ENCODE measurements at places on chromosomes 11 and 22.
A peak's percentile ranks its signal among the peaks of the same experiment; 100 is the strongest.

DNA sequence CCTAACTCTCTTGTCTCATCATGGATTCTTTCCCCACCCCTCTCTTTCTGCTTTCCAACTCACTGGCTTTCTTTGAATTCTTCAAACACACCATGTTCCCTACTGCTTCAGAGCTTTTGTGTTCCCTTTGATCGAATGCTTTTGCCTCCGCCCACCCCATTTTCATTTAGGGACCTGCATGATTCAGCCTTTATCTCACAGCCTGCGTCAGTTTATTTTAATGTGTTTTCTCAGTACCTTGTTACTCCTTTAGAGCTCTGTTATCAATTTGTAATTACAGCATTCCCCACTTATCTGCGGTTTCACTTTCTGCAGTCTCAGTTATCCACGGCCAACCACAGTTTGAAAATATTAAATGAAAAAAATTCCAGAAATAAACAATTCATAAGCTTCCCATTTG lies 451.3 kb downstream of the METTL15 start:
- DNase-seq: no peak

GRCh38 chr22:50314455-50315288 lies 7.2 kb upstream of the PLXNB2 start:
- DNase-seq: no peak

DNA sequence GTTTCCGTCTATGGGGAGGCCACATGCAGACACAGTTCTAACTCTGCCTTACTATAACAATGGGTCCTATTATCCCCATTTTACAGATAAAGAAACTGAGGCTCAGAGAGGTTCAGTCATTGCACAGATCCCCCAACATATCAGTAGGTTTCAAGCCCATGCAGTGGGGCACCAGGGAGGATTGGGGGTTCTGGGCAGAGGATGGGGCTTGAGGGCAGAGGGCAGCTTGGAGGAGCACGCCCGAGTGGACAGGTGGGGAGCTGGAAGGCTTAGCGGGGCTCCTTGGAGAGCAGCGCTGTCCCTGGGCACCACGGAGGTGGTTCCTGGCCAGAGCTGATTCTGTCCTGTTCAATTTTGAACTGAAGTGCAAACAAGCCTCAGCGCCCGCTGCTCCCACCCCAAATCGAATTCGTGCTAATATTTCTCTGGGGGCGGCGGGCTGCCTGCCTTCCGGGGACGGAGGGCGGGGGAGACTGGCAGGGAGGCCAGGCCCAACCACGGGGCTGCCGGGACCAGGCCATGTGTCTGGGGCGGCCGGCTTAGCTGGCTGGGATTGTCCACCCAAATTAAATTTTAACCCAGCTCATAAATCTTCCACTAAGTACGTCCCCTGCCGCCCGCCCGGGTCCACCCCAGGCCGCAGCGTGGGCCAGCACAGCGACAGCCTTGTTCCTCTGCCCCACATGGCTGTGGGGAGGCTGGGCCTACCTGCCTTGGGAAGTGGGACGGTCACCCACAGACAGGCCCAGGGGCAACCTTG lies 49.4 kb downstream of the FLRT1 start:
- DNase-seq: no peak

- DNase-seq: peak; percentile 77
These were observed 23.4 kb upstream of the MPPED1 start for GRCh38 chr22:43388420-43388851.

- DNase-seq: no peak
These were observed 111.6 kb downstream of the KCNQ1OT1 start for GRCh38 chr11:2587976-2588748.

DNA sequence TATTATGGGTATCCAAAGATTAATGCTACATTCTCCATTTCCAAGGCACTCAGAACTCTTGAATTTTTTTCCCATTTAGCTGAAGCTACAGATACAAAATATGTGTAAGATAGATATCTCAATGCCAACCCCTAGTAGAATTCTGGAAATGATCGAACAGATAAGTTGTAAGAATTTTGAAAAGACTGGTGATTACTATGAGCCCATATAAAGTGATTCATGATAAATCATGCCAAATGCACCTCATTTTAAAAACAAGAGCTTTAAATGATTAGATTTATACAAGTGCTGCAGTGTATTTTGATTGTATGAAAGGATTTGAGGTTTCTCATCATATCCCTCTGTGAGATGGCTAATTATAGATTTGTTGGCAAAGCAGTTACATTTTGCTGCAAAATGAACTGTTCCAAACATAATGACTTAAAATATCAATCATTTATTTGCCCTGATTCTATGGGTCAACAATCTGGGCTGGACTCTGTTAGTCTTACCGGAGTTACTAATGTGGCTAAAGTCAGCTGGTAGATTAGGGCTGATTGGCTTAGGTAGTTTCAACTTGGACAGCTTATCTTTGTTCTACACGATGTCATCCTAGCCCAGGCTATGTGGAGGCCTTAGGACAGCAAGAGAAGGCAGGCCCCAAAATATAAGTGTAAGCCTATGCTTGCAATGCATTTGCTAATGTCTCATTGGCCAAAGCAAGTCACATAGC lies 3.4 kb downstream of the OR10V1 start:
- DNase-seq: no peak

DNA sequence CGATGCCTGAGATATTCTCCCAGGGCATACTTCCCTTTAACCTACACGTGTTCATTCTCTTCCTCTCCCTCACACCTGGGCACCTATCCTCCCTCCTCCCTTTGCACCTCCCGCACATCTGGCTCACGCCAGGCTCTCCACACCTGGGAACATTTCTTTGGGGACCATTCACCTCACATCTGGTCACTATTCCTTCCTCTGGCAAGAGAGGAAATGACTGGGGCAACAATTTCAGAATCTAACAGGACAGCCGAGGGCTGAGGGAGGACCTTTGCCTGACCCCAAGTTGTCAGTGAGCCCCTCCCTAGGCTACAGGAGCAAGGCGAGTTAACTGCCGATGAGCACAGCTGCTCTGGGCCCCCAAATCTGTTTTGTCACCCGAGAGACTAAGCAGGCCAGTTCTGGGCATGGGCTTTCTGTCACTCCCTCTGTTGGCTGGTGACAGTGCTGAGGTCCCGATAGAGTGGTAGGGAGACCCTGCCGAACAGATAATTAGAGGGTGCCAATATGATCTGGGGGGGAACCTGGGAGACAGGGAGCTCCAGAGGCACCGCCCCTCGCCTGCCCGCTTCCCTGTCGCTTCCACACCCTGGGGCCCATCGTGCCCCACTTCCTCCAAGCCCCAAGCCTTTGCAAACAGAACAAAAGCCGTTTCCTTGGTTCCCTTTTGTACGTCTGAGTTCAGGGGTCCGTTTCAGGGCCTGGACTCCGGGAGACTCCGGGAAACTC lies 45.6 kb downstream of the EIF3F start:
- no peak for DNase-seq

GRCh38 chr11:129372609-129373488 lies 2.8 kb upstream of the BARX2 start:
- no peak for DNase-seq

DNA sequence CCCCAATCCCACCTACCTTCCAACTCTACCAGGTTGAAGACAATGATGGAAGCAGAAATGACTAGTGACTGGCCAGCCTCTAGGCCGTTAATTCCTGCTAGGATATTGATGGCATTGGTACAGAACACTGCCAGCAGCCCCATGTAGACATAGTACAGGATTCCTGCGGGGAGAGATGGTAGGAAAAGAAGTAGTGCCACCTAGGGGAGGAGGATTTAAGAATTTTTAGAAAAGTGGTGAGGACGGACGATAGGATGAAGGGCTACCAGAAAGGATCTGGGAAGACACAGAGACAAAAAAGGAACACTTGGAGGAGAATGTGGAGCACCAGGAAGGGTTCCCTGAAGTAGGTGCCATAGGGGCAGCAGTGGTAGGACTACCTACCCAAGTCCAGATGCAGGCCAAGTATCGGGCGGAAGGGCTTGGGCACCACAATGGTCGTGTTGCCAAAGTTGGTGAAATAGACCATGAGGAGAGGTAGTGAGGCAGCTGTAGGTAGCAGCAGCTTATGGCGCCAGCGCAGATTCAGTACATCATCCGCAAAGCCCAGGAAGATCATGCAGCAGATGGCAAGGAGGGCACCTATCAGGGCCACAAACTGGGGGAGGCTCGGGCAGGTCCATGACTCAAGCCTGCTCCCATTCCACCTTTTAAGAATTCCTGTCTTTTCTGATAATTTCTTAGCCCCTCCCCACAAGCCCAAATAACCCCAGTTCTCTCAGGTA lies 1.2 kb downstream of the DPAGT1 start:
- DNase-seq: peak; percentile 8

- no peak for DNase-seq
These were observed 319.7 kb upstream of the CTSC start for GRCh38 chr11:88657076-88657738.

- DNase-seq: no peak
These were observed at the start of gene HTR3A for GRCh38 chr11:113974741-113975470. Gene HTR3A, plus strand, starts transcription at chr11:113975108. Its CDS starts 218 bp downstream, at chr11:113975326.

- peak; percentile 53 for DNase-seq
These were observed 123.6 kb upstream of the MTNR1B start for GRCh38 chr11:92845805-92846204.

DNA sequence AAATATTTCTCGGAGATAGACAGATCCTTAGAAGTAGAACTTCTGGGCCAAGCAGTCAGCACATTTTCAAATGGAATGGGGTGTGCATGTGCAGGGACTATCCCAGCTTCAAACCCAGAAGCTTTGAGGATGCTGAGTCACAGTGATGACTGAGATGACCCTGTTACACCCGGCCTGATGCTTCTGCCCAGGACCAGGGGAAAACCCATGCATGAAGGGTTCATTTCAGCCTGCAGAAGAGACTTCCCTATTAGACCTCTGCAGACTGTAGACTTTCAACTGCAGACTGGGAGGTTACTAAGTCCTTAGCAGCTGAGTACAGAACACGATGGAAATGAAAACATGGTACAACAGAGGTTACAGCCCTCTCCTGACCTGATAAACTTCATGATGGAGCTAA lies 3.6 kb upstream of the OR2AT4 start:
- DNase-seq: no peak

DNA sequence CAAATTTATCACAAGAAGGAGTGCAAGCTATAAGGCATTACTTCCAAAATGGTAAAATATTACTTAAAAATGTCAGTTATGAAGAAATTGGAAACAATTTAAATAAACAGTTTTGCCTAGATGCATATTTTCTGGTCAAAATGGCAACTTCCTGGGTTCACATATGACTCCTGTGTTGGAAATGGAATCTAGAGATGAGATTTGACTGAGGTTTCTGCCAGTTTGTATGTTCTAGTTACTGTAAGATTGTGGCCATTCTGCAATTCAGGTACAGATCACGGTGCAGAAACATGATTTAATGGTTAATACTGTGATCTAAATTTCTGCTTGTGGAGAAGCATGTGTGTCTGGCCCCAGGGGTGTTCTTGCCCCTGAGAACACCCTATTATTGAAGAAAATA lies 3.4 kb upstream of the OR4C6 start:
- no peak for DNase-seq

GRCh38 chr11:86910592-86910991 lies 44.6 kb downstream of the FZD4 start:
- DNase-seq: no peak

- DNase-seq: no peak
These were observed 86.9 kb upstream of the PRR5 start for GRCh38 chr22:44615146-44615545.

DNA sequence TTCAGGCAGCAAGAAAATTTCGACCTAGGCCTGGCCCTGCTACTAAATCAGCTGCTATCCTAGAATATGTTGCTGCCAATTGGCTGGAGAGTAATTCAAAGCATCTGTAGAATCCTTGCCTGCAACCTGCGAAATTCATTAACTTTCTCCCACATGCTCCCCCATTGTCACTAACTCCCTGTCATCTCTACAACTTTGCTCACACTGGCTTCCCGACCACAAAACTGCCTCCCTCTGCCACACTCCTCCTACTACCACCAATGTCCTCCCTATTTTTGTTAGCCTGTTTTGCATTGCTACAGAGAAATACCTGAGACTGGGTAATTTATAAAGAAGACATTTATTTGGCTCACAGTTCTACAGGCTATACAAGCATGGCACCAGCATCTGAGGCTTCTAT lies 570.6 kb downstream of the INSC start:
- no peak for DNase-seq

- DNase-seq: no peak
These were observed 11.5 kb downstream of the PMM1 start for GRCh38 chr22:41578114-41578513.

DNA sequence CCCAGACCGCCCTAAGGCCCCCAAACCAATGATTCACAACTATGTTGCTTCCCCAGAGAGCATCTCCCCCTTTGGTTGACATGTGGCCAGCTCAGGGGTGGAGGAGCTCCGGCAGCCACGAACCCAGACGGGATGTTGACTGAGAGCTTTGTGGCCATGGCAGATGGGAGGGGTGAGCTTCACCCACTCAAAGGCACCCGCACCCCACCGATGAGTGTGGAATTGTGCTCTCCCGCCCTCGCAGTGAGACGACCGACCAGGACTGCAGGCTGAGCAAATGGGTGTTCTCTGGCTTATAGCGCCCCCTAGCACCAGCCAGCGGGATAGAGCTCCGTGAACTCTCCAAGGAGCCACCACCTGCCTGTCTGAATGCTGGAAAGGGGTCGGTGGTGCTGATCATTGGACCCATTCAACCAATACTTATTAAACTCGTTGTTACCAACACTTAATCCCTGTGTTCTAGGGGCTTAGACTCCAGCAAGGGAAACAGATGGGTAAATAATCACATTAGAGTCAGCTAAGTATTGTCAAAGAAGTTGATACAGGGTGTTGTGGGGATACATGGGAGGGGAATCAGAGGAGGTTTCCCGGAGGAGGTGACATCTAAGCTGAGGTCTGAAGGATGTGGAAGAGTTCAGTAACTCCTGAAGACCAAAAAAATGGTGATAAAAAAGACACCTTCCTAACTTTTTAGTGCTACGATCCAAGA lies 4.5 kb upstream of the TIMP3 start:
- peak; percentile 16 for DNase-seq

GRCh38 chr11:122163053-122163819 lies 47.2 kb upstream of the BLID start:
- DNase-seq: no peak

- no peak for DNase-seq
These were observed 945.7 kb downstream of the DLG2 start for GRCh38 chr11:84681456-84681855.

- DNase-seq: no peak
These were observed 395.0 kb downstream of the TENM4 start for GRCh38 chr11:79045800-79046304.

DNA sequence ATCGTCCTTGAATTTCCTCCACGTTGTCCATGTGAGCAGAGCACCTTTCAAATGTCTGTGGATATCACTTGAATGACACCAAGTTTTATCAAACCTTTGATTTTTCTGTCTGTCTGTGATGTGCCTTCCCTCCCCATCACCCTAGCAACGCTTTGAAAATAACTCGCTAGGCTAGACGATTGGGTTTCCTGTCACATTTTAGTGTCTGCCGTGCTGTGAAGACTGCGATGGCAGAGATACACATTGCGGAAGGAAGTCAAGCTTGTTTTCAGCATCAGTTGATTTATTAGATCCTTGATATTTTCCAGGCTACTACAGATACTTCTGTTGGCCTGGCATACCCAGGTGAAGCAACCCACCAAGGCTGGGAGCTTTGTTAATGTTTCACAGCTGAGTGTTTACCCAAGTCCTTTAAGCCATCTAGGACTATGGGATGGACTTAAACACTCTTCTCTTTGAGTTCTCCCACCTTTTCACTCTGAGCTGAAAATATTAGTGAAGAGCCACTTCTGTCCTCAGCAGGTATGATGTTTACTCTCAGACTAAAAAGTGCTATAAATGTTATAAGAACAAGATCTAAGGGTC lies 93.6 kb upstream of the CD44 start:
- no peak for DNase-seq

GRCh38 chr11:3622521-3622920 lies 19.3 kb downstream of the ART5 start:
- no peak for DNase-seq

Data from NCI-H1694 (cell line).